Activated CD8-positive, alpha-beta memory T cell treated with anti-CD3 and anti-CD28 coated beads for 24 hours (primary cell): ENCODE measurements at places on chromosomes 5 and 9.

GRCh38 chr9:90188656-90189055 is 454.0 kb downstream of the DIRAS2 start:
- DNase-seq, result no peak

- no peak for DNase-seq
These were observed 35.2 kb downstream of the FKTN start for GRCh38 chr9:105593145-105593544.

DNA sequence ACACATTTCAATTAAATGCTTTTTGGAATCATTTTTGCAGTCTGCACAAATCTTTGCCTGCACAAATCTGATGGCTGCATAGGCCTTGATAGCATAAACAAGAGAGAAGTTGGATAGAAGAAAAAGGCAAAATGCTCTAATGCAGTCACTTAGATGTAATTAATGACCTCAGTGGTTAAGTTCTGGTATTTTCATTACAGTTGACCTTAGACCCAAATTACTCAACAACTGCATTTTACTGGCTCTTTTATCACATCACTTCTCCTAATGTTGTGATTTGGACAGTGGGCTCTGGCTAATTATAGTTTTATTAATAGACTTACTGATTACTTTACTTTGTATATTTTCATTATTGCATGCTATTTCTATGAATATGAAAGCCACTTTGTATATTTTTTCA is 34.3 kb downstream of the NTRK2 start:
- no peak for DNase-seq

GRCh38 chr5:36948650-36949049 is 72.1 kb downstream of the NIPBL start:
- DNase-seq, result no peak

GRCh38 chr9:86892576-86892975 is 54.7 kb downstream of the GAS1 start:
- DNase-seq, result no peak

DNA sequence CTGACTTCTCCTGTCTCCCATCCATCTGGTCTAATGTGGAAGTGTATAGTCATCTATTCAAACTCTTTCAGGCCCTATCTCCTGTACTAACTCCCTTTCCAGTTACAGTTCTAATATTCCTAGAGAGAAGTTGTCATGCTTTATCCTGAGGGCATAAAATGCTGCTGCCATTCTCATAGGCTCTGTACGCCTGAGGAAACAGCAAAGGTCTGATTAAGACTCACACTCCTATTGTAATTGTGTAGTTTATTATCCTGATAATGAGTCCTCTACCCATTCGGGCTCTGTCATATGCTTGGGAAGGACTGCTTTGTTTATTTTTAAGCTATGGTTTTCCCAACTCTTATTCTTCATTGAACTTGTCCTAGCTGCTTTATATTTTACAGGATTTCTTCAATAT is 290.4 kb downstream of the TMEM38B start:
- DNase-seq, result no peak

DNA sequence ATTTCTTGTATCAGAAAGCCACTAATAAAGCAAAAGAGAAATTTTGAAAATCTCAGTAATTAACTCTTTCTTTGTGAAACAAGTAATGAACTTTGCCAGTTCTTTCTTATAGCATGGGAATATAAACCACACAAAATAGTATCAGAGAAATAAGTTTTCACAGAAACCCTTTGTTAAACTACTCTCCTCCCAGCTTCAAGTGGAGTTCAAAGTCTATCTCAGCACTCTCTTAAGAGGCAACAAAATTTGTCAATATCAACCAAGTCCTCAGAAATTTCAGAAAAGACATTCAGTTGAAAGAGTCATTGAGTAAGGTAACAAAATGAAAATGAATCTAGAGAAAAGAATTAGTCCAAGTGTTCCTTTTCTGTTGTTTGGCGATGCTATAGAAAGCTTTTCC is 89.3 kb downstream of the NTRK2 start:
- DNase-seq, result no peak

GRCh38 chr5:125228363-125229070 is 482.1 kb upstream of the ZNF608 start:
- no peak for DNase-seq
